ENCODE measurements at places on chromosomes 1 and 21.

DNA sequence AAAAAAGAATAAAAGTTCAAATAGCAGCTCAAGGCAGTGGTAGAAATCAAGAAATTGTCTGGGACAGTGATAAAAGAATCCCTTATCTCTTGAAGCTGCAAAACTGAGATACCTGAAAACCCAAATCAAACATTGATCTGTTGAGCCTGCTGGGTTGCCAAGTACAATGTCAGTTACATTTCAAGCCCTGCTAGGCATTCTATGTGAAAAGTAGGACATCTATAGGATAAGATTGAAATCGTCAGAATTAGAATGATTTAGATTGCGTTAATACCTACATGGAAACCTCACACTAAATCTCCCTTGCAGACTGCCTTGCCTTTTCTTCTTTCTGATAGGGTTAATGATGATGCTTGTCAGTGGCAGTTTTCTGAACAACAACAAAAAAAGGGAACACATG, 1684.4 kb upstream of the B3GALT2 start:
- DNase-seq: no peak

- no peak for DNase-seq
Measured at GRCh38 chr21:35616090-35616489, 444.2 kb downstream of the SETD4 start.

DNA sequence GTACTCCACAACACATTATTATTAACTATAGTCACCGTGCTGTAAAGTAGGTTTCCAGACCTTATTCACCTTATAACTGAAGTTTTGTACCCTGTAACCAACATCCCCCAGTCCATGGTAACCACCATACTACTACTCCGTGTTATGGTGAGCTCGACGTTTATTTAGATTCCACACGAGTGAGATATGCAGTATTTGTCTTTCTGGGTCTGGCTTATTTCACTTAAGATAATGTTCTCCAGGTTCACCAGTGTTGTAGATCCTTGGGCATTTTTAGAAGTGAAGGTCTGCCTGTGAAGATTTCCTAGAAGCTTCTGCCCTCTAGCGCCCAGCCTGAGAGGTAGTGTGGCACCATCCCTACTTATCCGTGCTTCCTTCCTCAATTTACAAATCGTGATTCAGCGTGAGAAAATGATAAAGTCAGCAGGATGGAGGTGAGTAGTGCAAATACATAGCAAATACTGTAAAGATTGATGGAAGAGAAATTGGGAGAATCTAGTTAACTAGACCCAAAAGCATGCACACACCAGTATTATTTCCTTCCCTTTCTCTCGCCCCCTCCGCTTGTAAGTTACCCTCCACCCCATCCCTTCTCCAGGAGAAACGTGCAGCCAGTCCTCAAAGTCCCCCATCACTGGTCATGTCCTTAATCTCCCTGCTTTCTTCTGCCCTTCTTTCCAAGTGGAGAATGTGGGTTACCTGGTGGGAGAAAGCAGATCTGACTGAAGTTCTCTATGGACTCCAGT, 36.0 kb upstream of the DISC1 start:
- no peak for DNase-seq

GRCh38 chr1:198648592-198648991, 9.8 kb downstream of the PTPRC start:
- DNase-seq: no peak

- peak; percentile 13 for DNase-seq
Measured at GRCh38 chr1:58782178-58783089, 1.4 kb downstream of the JUN start.

DNA sequence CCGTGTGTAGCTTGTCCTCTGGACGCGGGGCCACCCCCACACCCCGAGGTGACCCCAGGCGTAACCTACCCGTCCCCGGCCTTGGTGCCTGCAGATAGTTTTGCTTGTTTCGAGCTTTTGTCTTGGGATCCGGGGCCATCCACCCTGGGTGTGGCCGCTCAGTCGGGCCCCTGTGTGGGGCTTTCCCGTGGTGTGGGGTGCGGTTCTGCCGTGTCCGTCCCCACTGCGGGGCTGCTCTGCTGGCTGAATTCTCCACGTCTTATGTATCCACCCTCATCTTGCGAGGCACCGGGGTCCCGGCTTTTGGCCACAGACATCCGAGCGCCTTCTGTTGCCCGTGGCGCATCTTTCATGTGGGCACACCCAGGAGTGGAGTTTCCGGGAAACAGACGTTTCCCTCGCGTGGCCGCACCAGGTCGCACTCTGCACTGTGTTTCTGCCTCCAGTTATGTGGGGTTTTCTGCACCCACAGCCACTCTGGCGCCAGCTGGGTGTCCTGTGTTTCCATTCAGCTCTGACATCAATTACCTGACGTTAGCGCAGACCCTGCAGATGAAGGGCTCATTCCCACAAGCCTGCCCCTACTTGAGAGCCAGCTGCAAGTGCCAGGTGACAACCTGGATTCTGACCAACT, 64.9 kb downstream of the PRKCZ start:
- DNase-seq: no peak

DNA sequence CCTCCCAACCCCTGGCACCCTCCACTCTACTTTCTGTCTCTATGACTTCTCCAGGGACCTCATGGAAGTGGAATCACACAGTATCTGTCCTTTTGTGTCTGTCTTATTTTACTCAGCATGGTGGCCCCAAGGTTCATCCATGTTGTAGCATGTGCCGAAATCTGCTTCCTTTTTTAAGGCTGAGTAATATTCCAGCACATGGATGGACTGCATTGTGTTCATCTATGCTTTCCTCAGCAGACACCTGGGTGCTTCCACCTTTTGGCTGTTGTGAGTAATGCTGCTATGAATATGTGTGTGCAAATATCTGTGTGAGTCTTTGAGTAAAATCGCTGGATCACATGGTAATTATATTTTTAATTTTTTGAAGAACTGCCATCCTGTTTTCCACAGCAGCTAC, 1.6 kb upstream of the PFKL start:
- DNase-seq: no peak

DNA sequence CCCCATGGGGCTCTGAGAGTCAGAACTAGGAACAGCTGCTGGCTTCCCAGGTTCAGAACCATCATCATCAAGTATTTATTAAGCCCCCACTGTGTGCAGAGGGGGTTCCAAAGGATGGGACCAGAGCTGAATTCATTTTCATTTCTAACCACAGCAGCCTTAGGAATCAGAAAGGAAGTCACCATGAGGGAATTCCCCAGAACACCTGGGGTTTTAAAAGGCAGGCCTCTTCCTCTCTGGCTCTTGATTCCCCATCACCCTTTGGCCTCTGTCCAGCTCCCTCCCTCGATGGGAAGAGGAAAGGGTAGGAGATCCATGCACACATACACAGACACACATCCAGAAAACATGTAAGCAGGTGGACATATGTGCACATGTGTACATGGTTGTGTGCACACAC, 1.3 kb upstream of the KCNN3 start:
- no peak for DNase-seq

GRCh38 chr1:39639305-39640130, at the start of gene HEYL:
TSS of gene HEYL (minus strand) at chr1:39639643. CDS start at chr1:39639625, 18 bp downstream.
- DNase-seq: peak; percentile 36

DNA sequence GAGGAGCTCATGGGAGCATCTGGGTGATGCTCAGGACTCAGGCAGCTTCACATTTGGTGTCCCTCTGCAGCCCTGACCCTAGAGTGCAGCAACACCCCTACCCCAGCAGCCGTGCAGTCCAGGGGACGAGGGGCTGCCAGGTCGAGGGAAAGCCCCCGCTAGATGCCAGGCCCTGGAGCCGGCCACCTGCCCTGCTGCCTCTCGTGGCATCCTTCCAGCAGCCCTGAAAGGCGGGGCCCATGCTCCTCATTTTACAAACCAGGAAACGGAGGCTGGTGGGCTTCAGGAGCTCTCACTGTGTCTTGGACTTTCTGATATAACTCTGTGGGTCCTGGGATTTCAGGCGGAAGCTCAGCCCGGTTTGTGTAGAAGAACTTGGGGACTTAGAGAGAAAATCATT, 120.5 kb upstream of the WNT4 start:
- no peak for DNase-seq

GRCh38 chr1:42934541-42935312, 23.9 kb downstream of the SLC2A1 start:
- no peak for DNase-seq

- DNase-seq: peak; percentile 46
Measured at GRCh38 chr1:212285685-212286555, 710 bp downstream of the PPP2R5A start.

DNA sequence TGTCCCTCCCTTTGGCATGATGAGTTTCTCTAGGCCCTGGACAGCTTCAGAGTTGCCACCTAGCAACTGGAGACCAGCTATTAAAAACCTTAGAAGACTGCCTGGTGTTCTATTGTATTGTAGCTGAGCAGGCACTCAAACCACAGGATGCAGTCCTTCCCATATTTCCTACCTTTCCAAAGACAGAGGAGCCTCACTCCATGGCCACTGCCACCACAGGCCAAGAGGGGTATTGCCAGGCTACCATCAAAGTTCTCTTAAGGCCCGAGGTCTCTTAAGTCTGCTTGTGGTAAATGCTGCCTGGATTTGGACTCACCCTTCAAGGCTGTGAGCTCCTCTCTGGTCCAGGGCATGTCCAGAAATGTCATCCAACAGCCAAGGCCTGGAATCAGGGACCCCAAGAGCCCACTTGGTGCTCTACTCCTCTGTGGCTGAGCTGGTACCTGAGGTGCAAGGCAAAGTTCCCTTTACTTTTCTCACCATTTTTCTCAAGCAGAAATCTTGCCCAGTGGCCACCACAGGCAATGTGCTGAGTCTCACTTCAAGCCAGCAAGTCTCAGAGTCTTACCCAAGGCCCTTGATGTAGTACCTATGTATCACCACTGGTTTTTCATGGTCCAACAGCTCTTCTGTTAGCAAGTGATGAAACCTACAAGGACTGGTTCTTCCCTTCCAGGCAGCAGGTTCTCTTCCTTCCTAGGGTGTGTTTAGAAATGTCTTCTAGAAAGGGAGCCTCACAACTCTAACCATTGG, 269.4 kb downstream of the AMY1C start:
- no peak for DNase-seq

GRCh38 chr1:35030756-35031446, 844 bp downstream of the ZMYM6 start:
- no peak for DNase-seq

- DNase-seq: no peak
Measured at GRCh38 chr1:83034851-83035250, 964.1 kb downstream of the TTLL7 start.

- no peak for DNase-seq
Measured at GRCh38 chr1:67085326-67085725, 31.4 kb upstream of the SLC35D1 start.

DNA sequence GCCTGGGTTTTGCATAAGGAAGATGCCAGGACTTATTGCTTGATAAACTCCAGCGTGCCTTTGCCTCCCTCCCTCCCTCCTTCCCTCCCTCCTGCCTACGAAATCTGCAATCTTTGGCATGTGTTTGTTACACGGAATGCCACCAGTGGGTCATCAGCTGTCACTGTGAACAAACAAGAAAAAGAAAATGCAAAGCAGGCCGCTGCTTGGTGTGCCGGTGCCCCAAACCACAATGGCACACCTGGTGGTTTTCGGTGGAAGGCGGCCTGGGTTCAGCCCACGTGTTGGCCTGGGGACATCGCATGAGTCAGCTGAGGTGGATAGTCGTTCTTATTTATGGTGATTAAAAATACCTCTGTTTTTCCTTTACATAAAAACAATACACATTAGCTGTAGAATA, 16.3 kb upstream of the IFNLR1 start:
- no peak for DNase-seq

GRCh38 chr1:94716965-94717364, 103.2 kb upstream of the SLC44A3 start:
- DNase-seq: no peak
